ENCODE measurements at places on chromosomes 7 and 10. TPM values are rescaled to one million over a fixed set of nuclear protein-coding genes. Genes with fewer than 3 reads are reported as not detected.

GRCh38 chr10:19325581-19325980 lies 277.0 kb downstream of the MALRD1 start:
- no peaks in the 10 kb centered on the region for H3K27me3 ChIP-seq
- no peak overlapping the region for H3K4me3 ChIP-seq
- no peaks in the 10 kb centered on the region for H3K4me1 ChIP-seq
- no peak overlapping the region for H3K27ac ChIP-seq

FAM20C gene
- 34.0 TPM for total RNA-seq

DNA sequence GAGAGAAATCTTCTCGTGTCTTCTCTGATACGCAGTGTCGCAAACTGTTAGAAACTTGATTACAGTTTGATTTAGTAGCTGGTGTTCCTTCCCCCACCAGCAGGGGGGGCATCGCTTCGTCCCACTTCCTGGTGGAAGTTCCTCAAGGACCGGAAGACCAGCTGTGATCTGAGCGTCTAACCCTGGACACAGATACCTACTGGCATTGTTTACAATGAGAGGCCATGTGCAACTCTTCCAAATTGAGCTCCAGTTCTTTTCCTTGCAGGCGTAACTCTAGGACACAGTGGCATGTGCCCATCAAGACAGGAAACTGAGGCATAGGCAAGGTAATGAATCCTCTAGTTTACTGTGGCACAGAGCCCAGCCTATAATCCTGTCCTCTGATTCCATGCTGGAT lies 219.0 kb downstream of the CCDC3 start:
- peak; percentile 53 for DNase-seq
- H3K27me3 ChIP-seq, result no peaks in the 10 kb centered on the region
- H3K27ac ChIP-seq, result no peak overlapping the region
- no peaks in the 10 kb centered on the region for H3K36me3 ChIP-seq
- H3K4me3 ChIP-seq, result no peak overlapping the region

LRIT1 gene
- 6.6 TPM for total RNA-seq

DNA sequence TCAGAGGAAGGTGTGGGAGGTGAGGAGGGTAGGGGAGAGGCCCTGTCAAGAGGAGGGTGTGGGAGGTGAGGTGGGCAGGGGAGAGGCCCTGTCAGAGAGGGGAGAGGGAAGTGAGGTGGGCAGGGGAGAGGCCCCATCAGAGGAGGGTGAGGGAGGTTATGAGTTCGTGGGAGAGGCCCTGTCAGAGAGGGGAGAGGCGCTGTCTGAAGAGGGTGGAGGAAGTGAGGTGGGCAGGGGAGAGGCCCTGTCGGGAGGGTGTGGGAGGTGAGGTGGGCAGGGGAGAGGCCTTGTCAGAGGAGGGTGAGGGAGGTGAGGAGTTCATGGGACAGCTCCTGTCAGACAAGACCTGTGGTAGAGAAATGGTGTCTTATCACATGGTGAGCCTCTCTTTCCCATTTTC lies 74.4 kb downstream of the INPP5A start:
- H3K27ac ChIP-seq, result no peak overlapping the region
- H3K4me3 ChIP-seq, result no peak overlapping the region

DNA sequence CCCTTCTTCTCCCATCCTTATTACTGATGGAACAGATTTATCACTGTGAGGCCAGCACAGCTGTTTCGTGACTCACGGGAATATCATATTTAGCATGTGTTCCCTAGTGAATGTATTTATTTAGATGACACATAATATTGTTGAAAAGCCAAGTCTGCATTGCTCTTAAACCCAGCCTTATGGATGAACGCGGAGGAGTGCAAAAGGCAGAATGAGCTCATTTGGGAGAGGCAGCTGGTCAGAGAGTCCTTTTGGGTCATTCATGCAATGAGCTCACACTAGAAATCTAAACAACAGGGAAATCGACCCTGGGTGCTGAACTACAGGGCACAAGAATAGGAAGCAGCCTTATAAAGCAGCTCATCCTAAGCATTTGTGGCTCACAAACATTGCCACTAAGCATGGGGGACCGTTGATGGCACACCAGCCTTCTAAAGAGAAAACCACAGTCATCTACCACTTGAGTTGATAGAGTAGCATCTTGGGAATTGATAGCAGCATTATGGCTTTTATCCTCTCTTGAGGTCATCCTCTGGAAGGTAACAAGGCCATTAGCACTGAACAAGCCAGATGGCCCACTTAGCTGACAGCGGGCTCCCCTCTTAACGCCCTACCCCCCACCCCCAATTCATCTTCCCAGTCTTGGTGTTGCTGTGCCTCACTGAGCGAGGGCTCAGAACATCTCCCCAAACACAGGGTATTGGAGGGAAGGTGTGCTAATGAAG lies 32.9 kb upstream of the SDK1 start:
- H3K36me3 ChIP-seq, result no peaks in the 10 kb centered on the region
- H3K4me1 ChIP-seq, result no peaks in the 10 kb centered on the region
- no peak overlapping the region for H3K27ac ChIP-seq
- no peak for DNase-seq
- H3K27me3 ChIP-seq, result no peaks in the 10 kb centered on the region

DNA sequence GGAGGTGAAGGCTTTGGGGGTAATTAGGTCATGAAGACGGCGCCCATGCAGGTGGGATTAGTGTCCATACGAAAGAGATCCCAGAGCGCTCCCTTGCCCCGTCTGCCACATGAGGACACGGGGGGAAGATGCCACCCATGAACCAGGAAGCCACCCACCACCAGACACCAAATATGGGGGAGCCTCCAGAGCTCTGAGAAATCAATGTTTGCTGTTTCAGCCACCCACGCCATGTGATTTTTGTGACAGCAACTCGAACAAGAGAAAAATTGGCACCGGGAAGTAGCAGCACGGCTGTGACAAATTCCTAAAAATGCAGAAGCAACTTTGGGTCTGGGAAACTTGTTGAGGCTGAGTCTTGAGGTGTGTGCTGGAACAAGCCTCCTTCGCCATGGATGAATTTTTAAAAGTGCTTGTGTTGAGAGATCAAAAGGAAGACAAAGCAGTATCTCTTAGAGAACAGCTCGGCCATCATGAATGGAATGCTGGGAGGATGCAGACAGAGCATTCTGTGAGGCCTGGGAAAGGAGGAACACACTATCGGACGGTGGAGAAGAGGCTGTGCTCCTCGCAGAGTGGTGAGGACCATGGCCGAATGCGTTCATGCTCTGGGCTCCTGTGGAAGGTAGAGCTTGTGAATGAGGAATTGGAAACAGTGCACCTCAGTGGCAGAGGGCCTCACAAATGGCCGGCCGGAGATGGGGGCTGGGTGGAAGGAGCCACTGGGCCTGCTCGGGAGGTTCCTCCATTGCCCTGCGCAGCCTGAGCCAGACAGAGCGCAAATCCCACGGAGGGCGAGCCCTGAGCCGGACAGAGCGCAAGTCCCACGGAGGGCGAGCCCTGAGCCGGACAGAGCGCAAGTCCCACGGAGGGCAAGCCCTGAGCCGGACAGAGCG lies 277.5 kb downstream of the PTPRN2 start:
- no peaks in the 10 kb centered on the region for H3K36me3 ChIP-seq
- H3K27me3 ChIP-seq, result no peaks in the 10 kb centered on the region
- no peak overlapping the region for H3K4me3 ChIP-seq
- no peak for DNase-seq
- no peak overlapping the region for H3K27ac ChIP-seq
- no peaks in the 10 kb centered on the region for H3K4me1 ChIP-seq

- no peaks in the 10 kb centered on the region for H3K4me1 ChIP-seq
- DNase-seq, result no peak
- no peaks in the 10 kb centered on the region for H3K36me3 ChIP-seq
- no peaks in the 10 kb centered on the region for H3K27me3 ChIP-seq
- H3K27ac ChIP-seq, result no peak overlapping the region
Observed at GRCh38 chr7:96121752-96122151, 200.1 kb downstream of the SLC25A13 start.

PIP gene
- not detected for total RNA-seq

CROT gene
- 7.3 TPM for total RNA-seq

- H3K4me3 ChIP-seq, result peak overlapping the region; percentile 10
- peak overlapping the region; percentile 85 for H3K27ac ChIP-seq
- H3K4me1 ChIP-seq, result peaks cover 38% of the 10 kb centered on the region
- no peaks in the 10 kb centered on the region for H3K36me3 ChIP-seq
- peak; percentile 85 for DNase-seq
Observed at GRCh38 chr7:22219036-22219435, 137.9 kb downstream of the RAPGEF5 start.

EN2 gene
- 0.81 TPM for total RNA-seq

SEMA3A gene
- total RNA-seq, result 1.4 TPM

DNA sequence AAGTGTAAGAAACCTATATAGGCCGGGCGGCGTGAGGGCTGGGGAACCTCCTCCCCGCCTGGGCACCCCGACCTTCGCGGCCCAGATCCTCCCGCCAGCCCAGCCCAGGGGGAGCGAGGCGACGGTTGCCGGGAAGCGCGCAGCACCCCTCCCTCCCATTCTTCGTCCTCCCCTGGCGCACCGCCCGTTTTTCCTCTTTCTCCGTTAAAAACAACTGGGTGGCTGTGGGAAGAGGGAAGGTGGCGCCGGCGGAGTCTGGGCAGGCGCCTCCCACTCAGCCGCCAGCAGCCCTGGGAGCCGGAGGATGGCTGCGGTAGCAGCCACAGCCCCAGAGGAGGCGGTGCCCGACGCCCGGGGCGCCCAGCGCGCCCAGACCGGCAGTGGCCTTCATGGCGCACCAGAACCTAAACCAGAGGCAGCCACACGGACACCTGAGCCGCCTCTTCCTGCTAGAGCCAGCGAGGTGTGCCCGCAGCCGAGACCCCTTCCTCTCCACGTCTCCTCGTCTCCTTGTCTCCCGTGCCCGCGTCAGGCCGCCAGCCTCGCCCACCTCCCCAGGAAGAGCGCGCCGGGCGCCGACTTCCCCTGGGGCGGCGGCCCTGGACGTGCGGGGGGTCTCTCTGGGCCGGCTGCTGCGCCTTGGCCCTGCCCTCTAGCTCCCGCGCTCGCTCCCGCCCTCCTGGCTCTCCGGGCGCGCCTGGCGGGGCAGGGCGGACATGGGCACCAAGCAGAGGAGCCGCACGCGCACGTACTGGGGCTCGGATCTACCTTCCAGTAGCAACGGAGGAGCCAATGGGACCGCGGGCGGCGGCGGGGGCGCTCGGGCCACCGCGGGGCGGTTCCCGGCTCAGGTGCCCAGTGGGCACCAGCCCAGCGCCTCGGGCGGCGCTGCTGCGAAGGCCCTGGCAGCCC lies 32.8 kb upstream of the SFTPD start:
- peak; percentile 68 for DNase-seq
- H3K36me3 ChIP-seq, result no peaks in the 10 kb centered on the region
- no peaks in the 10 kb centered on the region for H3K4me1 ChIP-seq
- H3K27ac ChIP-seq, result peak overlapping the region; percentile 21
- H3K4me3 ChIP-seq, result peak overlapping the region; percentile 82

ZNF398 gene
- 25.3 TPM for total RNA-seq

SLC26A3 gene
- 1.1 TPM for total RNA-seq

DNA sequence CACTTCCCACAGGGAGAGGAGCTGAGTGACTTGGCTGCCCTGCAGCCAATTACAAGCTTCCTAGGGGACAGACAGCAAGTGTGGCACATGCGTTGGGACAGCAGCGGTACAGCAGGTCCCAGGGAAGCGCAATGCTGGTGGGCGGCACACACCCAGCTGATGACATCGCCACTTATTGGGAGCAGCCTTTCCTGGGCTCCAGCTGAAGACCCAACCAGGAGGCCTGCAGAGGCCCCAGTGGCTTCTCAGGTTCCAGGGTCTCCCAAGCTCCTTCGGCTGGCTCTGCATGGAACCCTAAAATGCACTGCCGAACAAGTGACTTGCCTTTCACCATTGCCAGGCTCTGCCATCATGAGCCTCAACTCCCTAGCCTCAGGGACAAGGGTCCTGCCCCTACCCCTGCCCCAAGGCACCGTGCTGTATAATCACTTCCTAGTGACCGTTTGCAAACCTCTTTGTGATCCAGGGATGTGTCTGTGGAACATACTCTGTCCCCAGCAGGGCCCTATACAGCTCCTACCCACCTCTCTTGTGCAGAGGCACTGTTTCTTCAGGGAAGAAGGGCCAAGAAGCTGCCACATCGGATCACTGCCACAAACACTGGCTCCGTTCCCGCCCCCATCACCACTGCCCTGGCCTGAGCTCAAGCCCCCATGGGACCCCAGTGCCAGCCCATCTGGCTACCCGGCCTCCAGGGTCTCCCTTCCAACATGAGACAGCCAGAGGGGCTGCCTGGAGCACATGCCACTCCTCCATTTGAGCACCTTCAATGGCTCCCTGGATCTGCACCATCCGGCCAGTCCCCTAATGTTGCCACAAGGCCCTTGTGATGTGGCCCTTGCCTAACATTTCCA lies 19.3 kb upstream of the SLIT1 start:
- no peaks in the 10 kb centered on the region for H3K4me1 ChIP-seq
- DNase-seq, result no peak
- no peaks in the 10 kb centered on the region for H3K36me3 ChIP-seq
- no peaks in the 10 kb centered on the region for H3K27me3 ChIP-seq
- H3K27ac ChIP-seq, result no peak overlapping the region

DNA sequence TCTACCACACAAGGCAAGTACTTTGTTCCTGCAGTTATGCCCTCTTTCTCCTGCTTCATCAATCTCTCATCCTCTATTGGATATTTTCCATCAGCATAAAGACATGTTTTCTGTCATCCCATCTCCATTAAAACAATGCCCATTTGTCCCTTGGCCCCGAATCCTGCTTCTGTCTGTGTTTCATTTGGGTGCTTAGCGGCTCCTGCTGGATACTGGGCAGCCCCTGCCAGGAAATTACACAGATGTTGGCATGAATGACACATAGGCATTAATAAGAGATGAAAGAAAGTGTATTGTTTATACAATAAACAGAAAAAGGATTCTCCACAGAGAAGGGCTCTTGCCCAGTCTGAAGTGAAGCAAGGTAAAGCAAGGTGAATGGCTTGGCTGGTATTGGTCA lies 765.3 kb downstream of the REEP3 start:
- H3K27me3 ChIP-seq, result no peaks in the 10 kb centered on the region
- no peak for DNase-seq
- H3K36me3 ChIP-seq, result no peaks in the 10 kb centered on the region

DNA sequence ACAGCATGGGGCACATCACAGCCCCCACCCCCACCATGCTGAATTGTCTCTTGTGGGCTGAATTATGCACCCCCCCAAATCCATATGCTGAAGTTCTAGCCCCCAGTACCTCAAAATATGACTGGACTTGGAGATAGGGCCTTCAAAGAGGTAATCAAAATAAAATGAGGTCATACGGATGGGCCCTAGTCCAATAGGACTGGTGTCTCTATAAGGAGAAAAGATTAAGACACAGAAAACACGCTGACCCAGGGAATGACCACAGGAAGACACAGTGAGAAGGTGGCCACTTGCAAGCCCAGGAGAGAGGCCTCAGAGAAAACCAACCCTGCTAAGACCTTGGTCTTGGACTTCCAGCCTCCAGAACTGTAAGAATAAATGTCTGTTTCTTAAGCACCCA lies 106.4 kb upstream of the ARID5B start:
- DNase-seq, result no peak
- no peaks in the 10 kb centered on the region for H3K27me3 ChIP-seq
- no peak overlapping the region for H3K27ac ChIP-seq
- no peaks in the 10 kb centered on the region for H3K4me1 ChIP-seq
- no peak overlapping the region for H3K4me3 ChIP-seq

Data from testis (tissue), 5 donors.